ENCODE measurements at places on chromosomes 12 and 14.

- no peak for DNase-seq
These were observed 12.3 kb downstream of the TNFAIP2 start for GRCh38 chr14:103135333-103136260.

DNA sequence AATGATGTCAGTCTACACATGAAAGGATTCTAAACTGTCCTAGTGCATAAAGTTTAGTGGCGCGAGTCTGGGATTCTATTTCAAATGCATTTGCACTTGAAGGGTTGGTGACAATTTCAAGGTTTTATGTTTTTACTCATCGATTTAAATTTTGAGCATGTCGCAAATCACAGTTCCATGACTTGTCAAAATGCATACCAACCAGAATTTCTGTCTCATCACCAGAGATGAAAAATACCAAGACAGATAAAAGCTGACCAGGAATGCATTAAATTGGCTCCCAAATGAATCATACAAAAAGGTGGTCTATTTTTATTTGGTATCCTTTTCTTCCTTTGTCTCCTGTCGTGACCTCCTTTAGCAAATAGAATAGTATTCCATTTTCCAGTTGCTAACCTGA, 25.2 kb downstream of the TMEM30B start:
- DNase-seq = no peak

GRCh38 chr14:61438860-61439765, 117.7 kb downstream of the PRKCH start:
- DNase-seq = no peak

DNA sequence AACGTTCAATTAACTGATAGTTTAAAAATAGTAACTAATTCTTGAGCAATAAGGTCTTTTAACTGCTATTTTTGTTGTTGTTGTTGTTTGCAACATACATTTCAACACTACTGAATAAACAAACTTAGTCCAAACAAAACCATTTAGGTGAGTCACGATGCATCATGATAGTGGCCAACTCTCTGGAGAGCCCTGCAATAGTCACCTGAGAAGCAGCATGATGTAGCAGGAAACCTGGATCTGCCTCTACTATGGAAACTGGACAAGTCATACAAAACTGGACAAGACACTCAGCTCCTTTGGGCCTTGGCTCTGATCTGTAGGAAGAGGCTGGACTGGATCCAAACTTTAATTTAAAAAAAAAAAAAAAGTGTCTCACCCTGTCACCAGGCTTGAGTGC, 117.3 kb downstream of the MED13L start:
- no peak for DNase-seq

GRCh38 chr14:94754391-94754942, 15.4 kb downstream of the GSC start:
- DNase-seq = no peak

DNA sequence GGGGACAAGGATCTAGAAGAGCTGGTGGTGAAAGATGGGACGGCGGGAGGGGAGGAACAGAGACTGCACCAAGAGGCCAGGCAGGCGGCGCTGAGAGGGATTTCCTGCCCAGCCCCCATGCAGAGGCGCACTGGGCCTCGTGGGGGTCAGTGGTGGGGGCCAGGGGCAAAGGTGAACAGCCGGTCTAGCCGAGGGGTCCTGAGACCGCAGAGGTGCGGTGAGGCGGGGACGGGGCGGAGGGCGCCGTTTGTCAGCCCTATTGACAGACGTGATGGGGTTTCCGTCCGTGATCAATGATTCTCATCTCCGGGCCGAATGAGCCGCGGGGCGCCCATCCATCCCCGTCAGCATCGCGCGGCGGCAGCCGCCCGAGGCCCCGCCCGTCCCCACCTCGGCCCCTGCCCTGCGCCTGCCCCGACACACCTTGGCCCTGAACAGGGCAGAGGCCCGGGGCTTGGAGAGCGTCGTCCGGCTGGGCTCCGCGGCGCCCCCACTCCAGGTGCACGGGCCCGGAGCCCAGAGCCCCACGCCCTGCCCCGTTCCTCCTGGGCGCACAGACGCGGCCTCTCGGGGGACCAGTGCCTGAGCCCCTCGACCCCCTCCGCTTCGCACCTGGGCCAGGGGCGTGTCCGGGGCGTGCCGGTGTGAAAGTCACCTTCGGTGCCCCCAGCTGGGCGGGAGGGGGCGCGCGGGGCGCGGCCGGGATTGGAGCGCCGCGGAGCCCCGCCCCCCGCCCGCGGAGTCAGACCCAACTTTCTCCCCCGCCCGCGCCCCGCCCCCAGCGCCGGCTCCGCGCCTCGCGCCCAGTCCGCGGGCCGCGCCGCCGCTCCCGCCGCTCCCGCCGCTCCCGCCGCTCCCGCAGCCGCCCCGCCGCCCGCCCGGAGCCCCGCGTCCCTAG, at the start of gene NXPH4:
TSS of gene NXPH4 (plus strand) at position 781 of the 898 bp plus-strand sequence. CDS start 176 bp downstream, outside the sequence.
- peak; percentile 53 for DNase-seq

GRCh38 chr12:24500831-24501230, 448.1 kb downstream of the BCAT1 start:
- no peak for DNase-seq

- no peak for DNase-seq
These were observed 111.8 kb upstream of the CDKN3 start for GRCh38 chr14:54285030-54285429.

DNA sequence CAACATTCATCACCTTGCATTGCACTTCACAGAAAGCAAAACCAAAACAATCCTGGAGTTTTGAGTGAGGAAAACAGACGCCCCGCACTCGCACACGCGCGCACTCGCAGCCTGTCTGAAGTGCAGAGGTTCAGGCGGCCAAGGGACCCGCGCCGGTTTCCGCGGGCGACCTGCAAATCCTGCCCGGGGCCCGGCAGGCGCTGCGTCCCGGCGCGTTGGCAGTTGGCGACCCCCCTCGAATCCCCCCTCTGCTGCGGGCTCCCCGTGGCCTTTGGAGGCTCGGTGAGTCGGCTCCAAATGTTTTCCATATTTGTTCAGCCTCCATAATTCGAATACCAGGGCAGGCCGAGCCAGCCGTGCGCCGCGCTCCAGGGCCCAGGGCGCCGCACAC, at the start of gene SSPN:
TSS of gene SSPN (plus strand) at position 324 of the 391 bp plus-strand sequence. CDS start 100 bp downstream, outside the sequence.
- DNase-seq = peak; percentile 41

GRCh38 chr14:32808644-32809043, 130.0 kb upstream of the NPAS3 start:
- no peak for DNase-seq

- DNase-seq = no peak
These were observed 345.8 kb upstream of the CCDC196 start for GRCh38 chr14:66140213-66140918.

- DNase-seq = no peak
These were observed 126.4 kb downstream of the RIMBP2 start for GRCh38 chr12:130589540-130590317.

- no peak for DNase-seq
These were observed 4.6 kb downstream of the NCOR2 start for GRCh38 chr12:124562796-124563181.

Data from HTR-8/SVneo (cell line).